ENCODE measurements at places on chromosomes 11 and 22.

- peak; percentile 84 for DNase-seq
Measured at GRCh38 chr11:119594639-119595249, 134.3 kb downstream of the NECTIN1 start.

GRCh38 chr11:105229257-105229656, 89.7 kb upstream of the CARD18 start:
- peak; percentile 69 for DNase-seq

GRCh38 chr11:76598426-76598839, 72.1 kb downstream of the LRRC32 start:
- DNase-seq = peak; percentile 65

GRCh38 chr11:15113381-15113780, 1.3 kb upstream of the INSC start:
- DNase-seq = no peak

DNA sequence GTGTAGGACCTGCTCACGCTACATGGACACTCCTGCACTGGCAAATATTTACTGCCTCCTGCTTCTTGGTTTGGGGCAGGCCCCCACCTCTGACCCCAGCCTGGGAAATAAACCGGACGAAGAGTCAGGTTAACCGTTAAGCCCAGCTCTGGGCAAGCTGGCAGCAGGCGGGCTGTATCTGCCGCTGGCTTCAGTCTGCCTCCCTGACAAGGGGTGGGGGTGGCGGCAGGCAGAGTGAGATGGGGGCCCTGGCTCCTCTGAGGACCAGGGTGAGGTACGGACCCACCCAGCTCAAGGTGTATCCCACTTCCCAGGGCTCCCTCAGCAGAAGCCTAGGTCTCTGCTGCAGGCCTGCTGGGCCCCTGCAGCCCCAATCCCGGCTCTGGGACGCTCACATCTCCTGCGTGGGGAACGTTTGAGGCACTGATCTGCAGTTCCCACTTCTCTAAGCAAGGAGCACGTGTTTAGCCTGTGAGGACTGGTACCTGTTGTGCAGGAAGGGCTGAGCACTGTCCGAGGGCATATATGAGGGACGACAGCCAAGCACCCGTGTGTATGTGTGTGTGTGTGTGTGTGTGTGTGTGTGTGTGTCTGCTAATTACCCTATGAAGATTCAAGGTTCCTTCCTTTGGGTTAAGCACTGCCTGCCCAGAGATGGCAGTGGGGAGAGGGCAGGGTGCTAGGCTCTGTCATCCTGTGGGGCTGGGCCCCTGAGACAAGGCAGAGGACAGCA, 1.1 kb upstream of the LRRC75B start:
- no peak for DNase-seq

DNA sequence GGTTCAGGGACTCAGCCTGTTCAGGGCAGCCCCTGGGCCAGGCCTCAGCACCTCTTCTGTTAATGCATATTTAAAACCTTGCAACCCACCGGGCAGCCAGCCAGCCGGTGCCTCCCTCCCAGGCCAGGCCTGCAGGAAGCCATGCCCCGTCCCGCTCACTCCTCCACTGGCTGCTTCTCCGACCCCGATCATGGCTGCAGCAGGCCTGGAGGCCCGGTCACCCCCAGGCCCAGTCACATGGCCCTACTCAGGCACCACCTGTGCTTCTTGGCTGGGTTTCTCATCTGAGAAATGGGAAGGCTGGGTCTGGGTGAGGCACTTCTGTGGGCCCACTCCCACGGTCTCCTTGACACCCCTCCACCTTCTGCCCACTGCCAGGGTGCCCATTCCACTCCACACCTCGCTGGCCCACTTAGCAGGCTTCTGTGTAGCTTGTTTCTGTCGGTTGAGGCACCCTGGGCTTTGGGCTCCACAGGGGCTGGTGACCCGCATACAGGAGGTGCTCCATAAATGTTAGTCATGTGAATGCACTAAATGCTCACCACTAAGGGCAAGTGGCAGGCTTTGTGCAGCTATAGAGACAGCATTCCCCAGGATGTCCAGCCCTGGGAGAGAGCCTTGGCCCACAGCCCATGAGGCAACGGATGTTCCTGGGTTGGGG, 11.4 kb downstream of the RTN4R start:
- no peak for DNase-seq

DNA sequence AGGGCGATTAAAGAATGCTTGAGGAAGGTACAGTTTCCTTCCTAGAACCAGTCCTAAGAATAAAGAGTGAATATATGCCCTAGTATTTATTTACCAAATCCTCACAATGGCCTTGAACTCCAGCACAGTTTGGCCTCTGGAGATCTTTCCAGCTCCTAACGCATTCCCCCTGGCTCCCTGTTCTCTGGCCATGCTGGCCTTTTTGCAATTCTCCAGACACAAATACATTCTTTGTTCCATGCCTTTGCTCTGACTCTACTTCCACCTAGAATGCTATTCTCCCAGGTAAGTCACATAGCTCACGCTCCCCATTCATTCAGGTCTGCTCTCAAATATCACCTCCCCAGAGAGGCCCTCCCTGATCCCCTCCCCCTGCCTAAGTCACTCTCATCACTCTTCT, 3.7 kb upstream of the DGKZ start:
- DNase-seq = no peak

DNA sequence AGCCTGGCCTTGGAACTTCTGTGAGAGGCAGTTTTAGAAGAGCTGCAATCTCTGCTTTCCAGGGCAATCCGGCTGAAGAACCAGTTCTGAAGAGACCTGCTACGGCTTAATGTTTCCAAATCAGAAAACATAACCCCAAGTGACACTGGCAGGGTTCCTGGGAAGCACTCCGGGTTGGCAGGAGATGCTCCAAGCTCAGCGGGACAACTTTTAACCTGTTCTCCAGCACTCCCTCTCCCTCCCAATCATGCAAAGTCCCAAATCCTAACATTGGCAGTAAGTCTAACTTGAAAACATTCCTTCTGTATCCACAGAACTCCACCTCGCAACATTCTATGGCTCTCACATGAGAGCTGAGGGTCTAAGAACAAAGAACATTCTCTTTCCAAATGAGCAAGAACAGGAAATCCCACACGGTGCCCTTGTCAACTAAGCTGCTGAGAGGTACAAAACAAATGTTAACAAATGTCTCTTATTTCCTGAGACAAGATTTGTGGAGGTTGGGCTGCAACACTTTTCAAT, 48.5 kb upstream of the MN1 start:
- DNase-seq = peak; percentile 74

GRCh38 chr11:117439256-117439655, 111.6 kb downstream of the CEP164 start:
- DNase-seq = no peak

GRCh38 chr11:93935826-93936225, 85.3 kb upstream of the HEPHL1 start:
- no peak for DNase-seq

GRCh38 chr22:29225422-29226090, 19.9 kb downstream of the EMID1 start:
- peak; percentile 33 for DNase-seq

- DNase-seq = no peak
Measured at GRCh38 chr11:133541021-133541719, 8.9 kb upstream of the OPCML start.

GRCh38 chr22:19671316-19671715, 43.0 kb upstream of the SEPTIN5 start:
- no peak for DNase-seq
